ENCODE measurements at places on chromosomes 5 and 9.

DNA sequence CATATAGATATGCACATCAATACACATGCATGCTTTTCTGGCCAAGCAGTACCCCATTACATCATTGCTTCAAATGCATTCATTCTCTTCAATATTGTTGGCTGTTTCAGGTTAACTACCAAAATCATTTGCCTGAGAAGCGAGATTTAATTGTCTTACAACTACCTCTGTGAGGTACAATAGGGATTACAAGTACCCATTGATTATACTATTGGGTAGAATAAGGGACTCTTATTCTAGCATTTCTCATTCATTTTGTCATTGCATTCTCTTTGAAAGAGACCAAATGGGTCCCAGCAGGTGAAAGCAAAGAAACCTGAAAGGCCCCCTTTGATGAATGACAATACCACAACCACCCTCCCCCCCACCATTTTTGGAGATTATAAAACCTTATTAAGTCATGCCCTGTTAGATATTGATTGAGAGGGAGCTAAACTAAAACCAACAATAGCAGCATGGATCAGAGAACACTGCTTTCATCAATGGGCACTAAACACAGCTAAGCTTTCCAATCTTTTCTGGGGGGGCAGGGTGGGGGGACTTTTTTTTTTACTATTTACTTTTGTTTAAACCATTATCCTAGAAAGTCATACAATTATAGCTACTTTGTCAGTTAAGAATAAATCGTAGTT lies 375.0 kb upstream of the CCNH start:
- DNase-seq = no peak

GRCh38 chr9:2023532-2023931 lies 8.4 kb downstream of the SMARCA2 start:
- DNase-seq = no peak

- DNase-seq = no peak
Measured at GRCh38 chr9:112755016-112755427, 4.5 kb downstream of the SNX30 start.

DNA sequence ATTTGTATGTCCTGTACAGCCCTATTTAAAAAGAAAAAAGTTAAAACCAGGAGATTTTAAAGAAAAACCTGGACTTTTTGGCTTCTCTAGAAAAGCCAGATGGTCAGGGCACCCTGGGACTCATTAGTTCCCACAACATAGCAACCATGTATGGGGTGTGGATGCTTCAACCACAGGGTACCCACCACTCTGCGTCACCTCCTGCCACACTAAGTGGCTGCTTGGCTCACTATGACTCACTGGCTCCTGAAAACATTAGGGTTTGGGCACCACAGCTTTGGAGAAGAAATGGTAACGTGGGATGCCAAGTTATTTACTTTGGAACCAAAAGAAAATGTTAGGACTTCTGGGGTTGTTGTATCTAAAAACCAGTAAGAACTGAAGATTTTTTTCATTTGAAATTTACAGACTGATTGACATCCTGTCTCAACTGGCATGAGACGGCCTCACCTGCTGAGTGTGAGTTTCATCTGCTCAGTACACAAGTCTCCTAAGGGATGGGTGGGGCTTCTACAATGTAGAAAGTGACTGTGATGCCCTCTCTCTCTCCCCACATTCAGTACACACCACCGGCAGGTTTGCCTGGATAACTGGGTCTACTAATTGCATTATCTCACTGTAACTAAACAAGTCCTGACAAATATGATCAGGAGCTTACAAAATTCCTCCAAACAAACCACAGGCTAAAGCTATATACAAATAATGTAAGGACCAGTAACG lies 103.9 kb downstream of the ESM1 start:
- no peak for DNase-seq

DNA sequence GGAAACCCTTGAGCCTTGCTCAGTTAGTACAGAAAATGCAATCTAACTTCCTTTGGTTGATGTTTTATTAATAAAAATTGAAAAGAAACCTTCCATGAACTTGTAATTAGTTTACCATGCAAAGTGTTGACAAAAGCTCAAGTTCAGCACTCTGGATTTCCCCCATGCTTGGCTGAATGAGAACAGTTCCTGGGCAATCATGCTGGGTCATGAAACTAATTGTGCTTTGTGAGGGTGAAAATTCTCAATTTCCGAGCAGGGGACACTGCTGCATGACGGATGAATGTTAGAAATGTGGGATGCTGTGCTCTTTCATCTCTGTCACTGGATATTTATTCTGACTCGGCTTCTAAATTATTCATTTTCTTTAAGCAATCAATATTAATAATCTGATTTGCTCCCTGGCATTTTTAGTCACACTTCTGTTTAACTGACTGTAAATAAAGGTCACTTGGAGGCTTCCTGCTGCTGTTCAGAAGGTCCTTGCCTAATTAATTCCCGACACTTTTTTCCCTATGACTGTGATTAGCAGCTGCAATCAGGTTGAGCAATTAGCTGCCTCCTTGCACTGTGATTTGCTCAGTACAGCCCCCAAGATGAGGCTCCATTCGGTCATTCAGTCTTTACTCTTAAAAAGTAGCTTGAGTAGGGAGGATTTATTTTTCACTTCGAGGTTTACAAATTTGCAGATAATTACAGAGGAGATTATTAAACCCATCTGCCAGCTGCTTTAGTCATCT lies 678.1 kb upstream of the ZNF608 start:
- no peak for DNase-seq

DNA sequence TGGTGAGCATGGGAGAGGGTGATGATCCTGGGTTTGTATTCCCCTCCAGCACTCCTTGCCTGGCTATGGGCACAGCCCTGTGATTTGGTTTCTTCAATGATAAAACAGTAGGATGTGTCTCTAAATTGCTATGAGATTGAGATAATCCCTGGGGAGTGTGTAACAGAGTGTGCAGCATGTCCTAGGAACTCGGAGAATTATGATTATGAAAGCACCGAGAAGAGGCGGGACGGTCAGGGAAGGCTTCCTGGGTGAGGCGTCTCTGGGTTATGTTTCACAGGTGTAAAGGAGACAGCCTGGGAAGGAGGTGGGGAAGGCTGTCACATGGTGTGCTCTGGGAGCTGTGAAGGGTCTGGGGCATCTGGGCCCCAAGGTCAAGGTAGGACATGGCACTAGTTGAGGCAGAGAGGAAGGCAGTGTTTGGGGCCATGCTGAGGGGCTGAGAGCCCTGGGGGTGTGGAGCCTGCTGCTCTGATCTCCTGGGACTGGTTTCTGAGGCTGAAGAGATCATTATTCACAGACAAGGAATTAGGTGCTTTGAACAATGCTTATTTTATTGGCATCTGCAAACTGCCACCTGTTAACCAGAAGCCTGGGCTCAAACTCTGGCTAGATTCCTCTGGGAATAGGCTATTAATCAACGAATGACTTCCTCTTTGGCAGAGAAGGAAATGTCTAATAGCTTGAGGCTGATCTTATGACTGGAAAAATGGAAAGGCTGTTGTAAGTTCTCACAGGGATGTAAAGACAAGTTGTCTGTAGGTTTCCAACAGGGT lies 73.8 kb upstream of the IL12B start:
- no peak for DNase-seq

DNA sequence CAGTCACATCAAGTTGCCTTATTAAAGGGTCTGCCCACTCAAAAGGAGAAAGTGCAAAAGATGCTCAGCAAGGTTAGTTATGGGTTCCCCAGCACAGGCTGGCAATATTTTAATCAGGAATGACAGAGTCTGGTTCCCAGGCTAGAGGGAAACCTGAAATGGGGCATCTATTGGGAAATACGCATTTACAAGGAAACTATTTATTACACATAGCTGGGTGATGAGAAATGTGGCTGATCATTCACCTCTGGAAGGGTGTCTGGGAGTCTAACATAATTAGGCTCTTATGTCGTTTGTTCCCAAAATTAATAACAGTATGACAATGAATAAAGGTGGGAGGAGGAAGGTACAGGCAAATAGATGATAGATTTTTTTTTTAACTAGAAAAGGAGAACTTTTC lies 314.7 kb downstream of the ENC1 start:
- peak; percentile 37 for DNase-seq

- DNase-seq = no peak
Measured at GRCh38 chr9:83956086-83956435, 24.0 kb downstream of the HNRNPK start.

DNA sequence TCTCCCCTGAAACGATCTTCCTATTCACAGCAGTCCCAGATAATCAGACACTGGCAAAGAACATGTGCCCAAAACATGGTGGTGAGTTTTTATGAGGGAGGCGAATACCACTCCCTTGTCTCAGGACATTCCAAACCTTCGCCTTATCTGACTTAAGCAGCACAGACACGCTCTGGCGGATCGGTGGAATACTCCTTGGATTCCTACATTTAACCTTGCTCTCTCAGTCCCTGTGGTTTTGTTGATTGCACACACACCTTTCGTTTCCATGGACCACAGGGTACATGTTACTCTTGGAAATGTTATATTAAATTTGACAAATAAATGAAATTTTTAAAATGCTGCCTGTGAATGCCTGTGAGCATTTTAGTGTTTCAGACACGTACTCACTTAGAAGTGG lies 87.8 kb upstream of the CPEB4 start:
- no peak for DNase-seq

GRCh38 chr5:74224331-74224730 lies 416.2 kb downstream of the ENC1 start:
- DNase-seq = no peak

GRCh38 chr5:378976-379742 lies 57.6 kb downstream of the AHRR start:
- no peak for DNase-seq

DNA sequence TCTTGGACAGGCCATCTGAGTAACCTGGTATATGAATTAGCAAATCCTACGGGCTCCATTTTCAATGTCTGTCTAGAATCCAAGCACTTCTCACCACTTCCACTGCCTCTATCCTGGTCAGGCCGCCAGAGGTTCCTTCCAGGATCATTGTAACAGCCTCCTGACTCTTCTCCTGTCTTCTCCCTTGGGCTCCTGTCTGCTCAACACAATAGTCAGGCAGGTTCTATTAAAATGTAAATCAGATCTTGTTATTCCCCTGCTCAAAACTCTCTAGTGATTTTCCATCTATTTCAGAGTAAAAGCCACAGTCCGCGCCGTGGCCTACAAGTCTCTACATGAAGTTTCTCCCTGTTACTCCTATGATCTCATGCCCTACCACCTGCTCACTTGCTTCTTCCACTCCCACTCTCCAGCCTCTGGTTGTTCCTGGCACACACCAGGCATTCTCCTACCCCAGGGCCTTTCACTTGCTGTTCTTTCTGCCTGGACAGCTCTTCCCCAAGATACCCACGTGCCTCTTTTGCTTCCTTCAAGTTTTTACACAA lies 21.7 kb downstream of the ZNF366 start:
- no peak for DNase-seq

- DNase-seq = no peak
Measured at GRCh38 chr5:29307478-29307877, 1886.0 kb upstream of the CDH6 start.

GRCh38 chr5:17846496-17846895 lies 212.2 kb downstream of the TAF11L14 start:
- no peak for DNase-seq

GRCh38 chr5:78985725-78986223 lies 664 bp upstream of the ARSB start:
- DNase-seq = peak; percentile 23

GRCh38 chr9:98248737-98249474 lies 6.5 kb downstream of the TBC1D2 start:
- DNase-seq = peak; percentile 76

GRCh38 chr5:655406-655805 lies 37.7 kb downstream of the TPPP start:
- no peak for DNase-seq

DNA sequence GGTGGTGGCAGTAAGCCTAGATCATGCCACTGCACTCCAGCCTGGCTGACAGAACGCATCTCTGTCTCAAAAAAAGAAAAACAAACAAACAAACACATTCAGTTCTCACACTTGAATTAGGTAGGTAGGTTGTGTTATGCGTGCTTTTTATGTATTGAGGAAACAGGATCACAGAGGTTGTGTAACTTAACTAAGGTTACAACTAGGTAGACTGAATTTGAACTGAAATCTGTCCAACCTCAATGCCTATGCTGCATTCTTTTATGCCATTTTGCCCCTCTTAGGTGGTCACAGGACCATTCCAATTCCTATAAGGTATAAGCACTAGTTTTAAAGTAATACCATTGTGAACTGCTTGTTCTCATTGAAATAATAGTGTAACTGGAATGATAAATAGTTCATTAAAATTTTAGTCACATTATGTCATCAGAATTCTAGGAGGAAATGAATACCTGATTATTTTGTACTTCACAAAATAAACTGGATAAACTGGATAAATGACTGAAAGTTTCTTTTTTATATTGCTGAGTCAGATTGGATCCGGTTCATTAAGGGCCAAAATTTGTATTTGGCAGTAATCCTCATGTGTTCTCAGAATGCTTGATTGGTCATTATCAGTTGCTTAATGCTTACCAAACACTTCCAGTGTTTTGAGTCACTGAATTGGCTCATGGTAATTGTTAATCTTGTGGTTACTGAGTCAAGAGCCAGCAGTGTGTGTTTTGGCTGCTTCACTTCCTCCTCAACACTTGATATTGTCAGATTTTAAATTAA lies 7.1 kb downstream of the UBAP1 start:
- peak; percentile 91 for DNase-seq

GRCh38 chr9:98880311-98881015 lies 63.2 kb upstream of the COL15A1 start:
- no peak for DNase-seq

GRCh38 chr5:171137768-171138525 lies 171.1 kb upstream of the TLX3 start:
- no peak for DNase-seq

DNA sequence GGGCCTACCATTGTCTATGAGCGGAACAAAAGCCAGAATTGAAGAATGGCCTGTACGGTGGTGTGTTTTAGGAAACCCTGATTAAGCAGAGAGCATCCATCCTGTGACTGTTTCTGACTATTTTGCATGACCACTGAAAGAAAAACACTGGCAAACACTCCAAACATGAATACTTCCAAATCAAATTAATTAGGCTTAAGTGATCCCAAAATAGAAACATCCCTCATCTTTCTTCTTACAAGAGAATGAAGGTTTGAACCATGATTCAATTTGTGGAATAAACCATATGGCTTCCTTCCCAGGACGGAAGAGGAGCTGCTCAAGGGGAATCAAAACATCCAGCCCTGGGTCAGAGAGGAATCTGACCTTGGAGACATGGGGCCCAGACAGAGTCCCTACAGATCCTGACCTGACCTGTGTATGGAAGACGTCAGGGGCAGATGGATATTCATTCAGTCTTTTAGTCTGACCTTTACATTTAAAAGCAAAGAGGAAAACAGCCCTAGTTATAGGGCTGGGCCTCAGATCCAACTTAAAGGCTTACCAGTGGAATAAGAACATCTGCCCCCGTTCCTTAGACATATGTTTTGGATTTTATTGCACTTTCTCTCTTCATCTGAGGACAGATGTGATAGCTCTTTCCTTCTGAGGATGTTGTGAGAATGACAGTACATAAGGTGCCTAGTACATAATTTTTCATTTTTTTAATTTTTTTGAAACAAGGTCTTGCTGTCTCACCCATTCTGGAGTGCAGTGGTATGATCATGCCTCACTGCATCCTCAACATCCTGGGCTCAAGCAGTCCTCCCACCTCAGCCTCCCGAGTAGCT lies 17.6 kb upstream of the RECK start:
- no peak for DNase-seq

GRCh38 chr9:134412298-134412711 lies 86.0 kb downstream of the RXRA start:
- no peak for DNase-seq

Measured in HS-5 (cell line).